ENCODE measurements at places on chromosomes 3 and 15.
A peak's percentile ranks its signal among the peaks of the same experiment; 100 is the strongest.

- no peak for DNase-seq
Observed at GRCh38 chr15:94080416-94080815, 150.9 kb upstream of the MCTP2 start.

DNA sequence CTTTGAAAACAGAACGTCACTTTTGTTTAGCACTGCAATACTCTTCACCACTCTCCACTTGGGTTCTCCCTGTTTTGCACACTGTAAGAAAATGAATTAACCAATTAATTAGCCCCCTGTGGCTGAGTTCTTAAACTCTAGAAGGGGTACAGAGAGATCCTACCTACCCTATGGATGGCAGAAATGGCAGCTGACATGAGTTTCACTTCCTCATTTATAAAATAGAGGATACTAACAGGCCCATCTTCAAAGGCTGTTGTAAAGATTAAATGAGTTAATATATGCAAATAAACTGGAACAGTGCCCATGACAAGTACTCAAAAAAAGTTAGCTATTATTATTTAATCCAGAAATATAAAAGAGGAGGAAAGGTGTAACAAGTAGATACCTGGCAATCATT, 36.9 kb downstream of the SUCLG2 start:
- DNase-seq, result no peak

GRCh38 chr3:56351537-56351936, 116.7 kb downstream of the ERC2 start:
- DNase-seq, result no peak

DNA sequence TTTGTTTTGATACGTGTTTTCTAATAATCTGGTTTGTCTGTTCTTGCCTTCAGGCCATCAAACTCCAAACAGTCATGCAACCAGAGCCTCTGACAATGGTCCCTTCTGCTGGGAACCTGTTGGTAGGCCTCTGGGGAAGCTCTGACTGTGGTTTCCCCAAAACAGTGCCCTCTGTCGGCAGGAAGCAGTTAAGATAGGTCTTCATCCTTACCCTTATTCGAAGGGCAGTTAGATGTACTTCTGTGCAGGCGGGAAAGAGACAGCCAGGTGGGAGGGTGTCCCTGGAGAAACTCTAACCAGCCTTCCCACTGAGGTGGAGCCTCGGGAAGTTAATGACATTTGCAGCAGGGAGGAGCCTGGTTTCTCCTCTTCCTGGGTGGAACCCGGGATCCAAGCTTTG, 81.6 kb upstream of the CHMP2B start:
- no peak for DNase-seq

GRCh38 chr15:99545605-99546004, 20.2 kb upstream of the MEF2A start:
- DNase-seq, result no peak

DNA sequence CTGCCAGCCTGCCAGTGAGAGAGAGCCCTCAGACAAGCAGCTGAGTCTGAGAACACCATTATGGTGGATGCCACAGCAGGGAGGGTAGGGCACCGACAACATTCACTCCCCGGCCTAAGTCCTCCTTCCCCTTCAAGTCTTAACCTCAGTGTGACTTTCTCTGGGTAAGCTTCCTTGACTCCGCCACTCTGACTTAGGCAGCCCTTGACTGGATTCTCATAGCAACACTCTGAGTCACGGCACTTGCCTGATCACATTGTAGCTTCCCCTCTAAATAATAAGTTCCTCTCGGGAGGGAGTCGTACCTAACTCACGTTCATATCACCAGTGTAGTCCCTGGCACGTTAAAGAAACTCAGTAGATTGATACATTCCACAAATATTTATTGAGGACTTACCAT, 180.5 kb downstream of the FOXB1 start:
- DNase-seq, result no peak

GRCh38 chr3:14256561-14257342, 78.1 kb downstream of the LSM3 start:
- DNase-seq, result no peak

GRCh38 chr3:59879031-59879581, 829.3 kb upstream of the CFAP20DC start:
- no peak for DNase-seq

- DNase-seq, result peak; percentile 21
Observed at GRCh38 chr15:38242055-38242454, 10.6 kb upstream of the SPRED1 start.

- no peak for DNase-seq
Observed at GRCh38 chr15:85543741-85544155, 163.3 kb downstream of the AKAP13 start.

GRCh38 chr3:32913790-32914446, 37.5 kb upstream of the CCR4 start:
- no peak for DNase-seq
